NCI-H1048 (cell line): ENCODE measurements at places on chromosomes 2 and 18.
A peak's percentile ranks its signal among the peaks of the same experiment; 100 is the strongest.

DNA sequence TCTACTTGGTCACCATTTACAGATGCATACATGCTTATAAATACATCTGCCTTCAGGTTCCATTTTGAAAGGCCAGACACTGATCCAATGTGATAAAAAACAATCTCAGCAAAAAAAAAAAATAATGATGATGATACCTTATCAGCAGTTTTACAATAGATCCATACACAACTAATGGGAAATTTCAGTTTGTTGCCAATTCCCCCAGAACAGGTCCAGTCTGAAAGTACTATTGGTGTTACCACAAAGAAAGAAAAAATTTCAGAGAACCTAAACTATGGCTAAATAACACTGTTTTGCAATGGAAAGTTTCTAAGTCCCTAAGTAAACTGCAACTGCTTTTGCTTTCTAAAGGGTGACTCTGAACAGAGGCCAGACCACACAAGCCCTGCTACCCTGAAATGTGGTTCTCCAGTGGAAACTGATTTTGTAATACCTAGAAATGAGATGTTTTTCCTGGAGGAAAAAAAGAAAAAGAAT lies 54.1 kb downstream of the LPIN2 start:
- DNase-seq: no peak

DNA sequence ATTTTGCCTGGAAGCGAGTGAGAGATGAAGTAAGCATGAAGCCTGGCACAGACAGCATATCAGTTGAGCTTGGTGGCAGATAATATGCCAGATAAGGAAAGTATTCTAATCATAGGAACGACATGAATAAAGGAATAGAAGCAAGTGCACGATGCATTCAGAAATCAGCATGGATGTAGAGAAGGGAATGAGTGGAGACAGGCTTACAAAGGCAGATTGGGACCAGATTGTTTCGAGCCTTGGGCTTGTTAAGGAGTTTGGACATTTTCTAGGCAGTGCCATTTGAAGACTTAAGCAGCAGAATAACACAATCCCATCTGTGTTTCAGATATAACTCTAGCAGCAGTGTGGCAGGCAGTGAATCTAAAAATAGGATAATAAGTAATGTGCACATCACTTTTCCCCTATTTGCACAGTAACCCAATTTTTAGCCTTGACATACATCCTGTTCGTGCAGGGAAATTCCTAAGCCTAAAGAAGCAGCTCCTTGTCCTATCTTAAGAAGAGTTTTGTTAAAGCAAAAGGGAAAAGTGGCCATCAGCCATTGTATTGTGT lies 450.2 kb downstream of the PLCL1 start:
- no peak for DNase-seq

- DNase-seq: no peak
Measured at GRCh38 chr2:158116936-158117335, 15.3 kb downstream of the UPP2 start.

DNA sequence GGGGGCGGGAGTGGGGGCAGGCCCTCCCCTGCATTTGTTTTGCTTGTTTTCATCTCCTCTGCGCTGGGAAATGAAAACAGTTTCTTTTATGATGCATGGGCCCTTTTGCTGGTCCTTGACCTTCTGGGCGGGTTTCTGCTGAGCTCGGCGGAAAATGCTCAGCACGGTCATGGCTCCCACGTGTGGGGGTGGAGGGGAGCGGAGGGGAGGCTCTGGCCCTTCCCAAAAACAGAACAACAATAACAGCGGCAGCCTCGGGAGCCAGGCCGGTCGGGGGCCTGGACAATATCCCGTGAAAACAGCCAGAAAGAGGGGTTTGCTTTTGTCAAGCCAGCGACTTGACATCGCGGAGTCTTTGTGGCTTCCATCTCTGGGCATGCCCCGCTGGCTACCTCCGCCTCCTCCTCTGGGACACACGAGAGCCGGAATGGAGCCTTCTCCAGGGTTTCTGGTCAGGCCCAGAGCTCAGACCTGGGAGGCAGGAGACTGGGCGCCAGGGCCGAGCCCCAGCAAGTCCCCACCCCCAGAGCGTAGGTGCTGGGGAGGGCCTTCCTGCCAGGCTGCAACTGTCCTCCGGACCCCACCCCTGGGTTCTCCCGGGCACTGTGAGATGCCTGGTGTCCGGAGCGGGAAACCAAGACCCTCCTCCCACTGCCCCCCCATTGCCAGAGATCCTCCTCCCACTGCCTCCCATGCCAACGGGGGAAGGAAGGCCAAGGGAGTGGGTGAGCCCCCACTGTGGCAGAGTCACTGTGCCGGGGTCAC lies 35.9 kb upstream of the SNED1 start:
- no peak for DNase-seq

- peak; percentile 67 for DNase-seq
Measured at GRCh38 chr2:158202161-158202815, 100.6 kb downstream of the UPP2 start.

DNA sequence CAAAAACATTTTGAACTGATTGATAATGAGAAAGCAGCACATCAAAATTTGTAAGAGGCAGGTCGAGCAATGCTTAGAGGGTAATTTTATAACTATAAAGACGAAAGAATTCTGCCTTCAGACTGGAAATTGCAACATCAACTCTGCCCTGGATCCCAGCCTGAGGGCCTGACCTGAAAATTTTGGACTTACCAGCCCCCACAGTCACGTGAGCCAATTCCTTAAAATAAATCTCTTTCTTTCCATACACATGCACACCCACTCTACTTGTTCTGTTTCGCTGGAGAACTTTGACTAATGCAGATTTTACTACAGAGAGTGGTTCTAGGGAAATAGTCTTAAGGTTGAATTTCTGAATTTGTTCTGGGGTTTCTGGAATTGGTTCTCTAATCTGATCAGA lies 14.6 kb upstream of the ACOXL start:
- DNase-seq: no peak

DNA sequence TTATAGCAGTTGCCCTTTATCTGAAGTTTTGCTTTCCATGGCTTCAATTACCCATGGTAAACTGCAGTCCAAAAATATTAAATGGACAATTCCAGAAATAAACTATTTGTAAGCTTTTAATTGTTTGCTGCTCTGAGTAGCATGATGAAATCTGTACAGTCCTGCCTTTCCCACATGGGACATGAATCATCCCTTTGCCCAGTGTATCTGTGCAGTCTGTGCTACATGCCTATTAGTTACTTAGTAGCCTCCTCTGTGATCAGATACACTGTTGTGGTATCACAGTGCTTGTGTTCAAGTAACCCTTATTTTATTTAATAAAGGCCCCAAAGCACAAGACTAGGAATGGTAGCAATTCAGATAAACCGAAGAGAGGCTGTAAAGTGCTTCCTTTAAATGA lies 810.6 kb upstream of the PIK3C3 start:
- DNase-seq: no peak

GRCh38 chr2:143893371-143893770 lies 626.5 kb downstream of the ZEB2 start:
- no peak for DNase-seq

DNA sequence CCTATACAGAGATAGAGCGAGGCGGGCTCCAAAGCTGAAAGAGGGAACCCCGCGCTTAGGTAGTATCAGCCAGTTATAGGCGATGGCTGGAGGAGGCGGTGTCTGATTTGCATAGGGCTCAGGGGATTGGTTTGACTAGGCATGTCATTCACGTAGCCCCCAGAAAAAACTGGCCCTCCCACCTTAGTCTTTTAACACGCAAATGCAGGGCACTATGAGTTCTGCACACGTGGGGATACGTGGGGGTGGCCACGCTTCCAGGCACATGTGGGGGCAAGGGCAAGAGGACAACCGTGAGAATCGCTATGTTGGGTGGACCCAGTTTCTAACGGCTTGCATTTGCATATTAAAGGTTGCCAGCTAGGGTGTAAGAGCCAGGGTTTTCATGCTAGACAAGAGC lies 56.7 kb upstream of the MSTN start:
- no peak for DNase-seq

DNA sequence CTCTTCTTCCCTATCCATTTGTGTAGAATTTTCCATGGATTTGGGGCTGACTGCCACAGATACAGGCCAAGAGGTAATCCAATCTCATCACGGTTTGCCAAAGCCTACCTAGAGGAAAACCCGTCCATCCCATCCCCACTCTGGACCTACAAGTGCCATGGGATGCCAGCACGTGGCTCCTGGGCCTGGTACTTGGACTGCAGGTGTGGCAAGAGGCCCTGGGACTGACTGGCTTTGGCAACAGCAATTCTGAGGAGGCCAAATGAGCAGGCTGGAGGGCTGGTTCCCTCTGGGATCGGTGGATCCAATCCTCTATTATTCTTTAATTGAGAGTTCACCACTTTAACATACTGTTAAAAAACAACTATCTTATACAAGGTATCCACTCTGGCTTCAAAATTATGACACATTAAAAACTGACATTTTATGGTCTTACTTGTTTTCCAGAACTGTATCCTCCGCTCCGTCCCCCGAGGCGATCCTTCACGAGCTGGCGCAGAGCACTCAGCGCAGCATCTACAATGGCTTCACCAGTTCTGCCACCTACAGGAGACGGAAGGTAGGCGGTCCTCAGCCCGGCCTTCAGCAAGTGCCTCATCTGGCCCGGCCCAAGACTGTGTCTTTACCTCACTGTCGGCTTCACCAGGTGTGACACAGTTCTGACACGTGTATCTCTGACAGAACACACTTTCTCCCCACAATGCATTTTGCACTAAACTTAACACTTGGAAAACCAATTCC lies 19.8 kb downstream of the PDIA6 start:
- no peak for DNase-seq

GRCh38 chr2:40430776-40431599 lies 20.9 kb downstream of the SLC8A1 start:
- DNase-seq: no peak

GRCh38 chr2:187459256-187459655 lies 11.2 kb upstream of the CALCRL start:
- DNase-seq: no peak

GRCh38 chr2:68157002-68157401 lies 686 bp upstream of the PNO1 start:
- no peak for DNase-seq

DNA sequence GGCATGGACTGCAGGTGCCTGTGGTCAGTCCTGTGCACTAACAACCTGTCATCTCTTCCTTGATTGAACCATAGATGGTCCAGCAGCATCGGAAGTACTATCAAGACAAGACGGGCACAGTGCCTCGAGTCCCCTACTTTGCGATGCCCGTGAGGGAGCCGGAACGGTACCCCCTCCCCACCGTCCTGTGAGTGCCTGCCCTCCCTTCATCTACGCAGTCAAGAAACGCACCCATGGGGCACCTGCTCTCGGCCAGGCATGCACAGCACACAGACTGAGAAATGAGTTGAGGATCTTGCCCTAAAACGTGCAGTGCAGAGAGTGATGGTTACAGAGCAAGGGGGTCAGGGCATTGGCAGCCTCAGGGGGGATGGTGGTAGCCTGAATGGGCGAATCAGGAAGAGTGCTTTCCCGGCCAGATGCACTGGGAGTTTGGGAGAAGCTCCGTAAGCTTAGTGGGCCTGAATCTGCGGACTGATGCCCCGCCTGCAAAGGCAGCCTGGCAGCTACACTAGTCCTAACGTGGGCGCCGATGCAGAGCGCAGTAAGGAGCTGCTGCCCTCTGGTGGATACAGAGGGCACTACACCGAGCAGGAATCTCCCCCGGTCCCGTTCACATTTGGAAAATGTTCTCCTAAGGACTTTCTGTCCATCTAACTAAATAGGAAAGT lies 63.6 kb downstream of the CIB4 start:
- DNase-seq: peak; percentile 33
